ENCODE measurements at places on chromosomes 5 and 9.

GRCh38 chr5:17118631-17119030, 98.8 kb upstream of the BASP1 start:
- DNase-seq = peak; percentile 25

GRCh38 chr5:21806271-21806670, 1046.9 kb downstream of the CDH12 start:
- no peak for DNase-seq

- DNase-seq = no peak
Measured at GRCh38 chr9:74557571-74557970, 60.4 kb downstream of the RORB start.

GRCh38 chr5:59516161-59516560, 377.4 kb downstream of the PDE4D start:
- no peak for DNase-seq

GRCh38 chr5:138960145-138960692, 85.1 kb upstream of the LRRTM2 start:
- no peak for DNase-seq

DNA sequence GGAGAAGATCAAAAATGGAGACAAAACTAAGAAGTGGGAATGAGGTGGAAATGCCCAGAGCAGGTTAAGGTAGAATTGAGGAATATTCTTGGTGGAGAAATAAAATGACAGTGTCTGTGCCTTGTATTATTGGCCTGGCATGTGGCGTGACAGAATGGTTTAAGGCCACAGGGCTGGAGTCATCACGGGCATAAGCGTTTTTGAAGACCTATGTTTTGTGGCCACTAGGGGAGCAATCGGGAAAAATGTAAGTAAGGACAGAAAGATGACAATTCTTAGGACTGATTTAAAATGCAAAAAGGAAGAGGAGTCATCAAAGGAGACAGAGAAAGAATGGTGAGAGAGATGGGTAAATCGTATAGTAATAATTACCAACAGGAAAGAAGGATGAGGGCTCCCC, 72.2 kb upstream of the EPB41L4A start:
- DNase-seq = no peak

DNA sequence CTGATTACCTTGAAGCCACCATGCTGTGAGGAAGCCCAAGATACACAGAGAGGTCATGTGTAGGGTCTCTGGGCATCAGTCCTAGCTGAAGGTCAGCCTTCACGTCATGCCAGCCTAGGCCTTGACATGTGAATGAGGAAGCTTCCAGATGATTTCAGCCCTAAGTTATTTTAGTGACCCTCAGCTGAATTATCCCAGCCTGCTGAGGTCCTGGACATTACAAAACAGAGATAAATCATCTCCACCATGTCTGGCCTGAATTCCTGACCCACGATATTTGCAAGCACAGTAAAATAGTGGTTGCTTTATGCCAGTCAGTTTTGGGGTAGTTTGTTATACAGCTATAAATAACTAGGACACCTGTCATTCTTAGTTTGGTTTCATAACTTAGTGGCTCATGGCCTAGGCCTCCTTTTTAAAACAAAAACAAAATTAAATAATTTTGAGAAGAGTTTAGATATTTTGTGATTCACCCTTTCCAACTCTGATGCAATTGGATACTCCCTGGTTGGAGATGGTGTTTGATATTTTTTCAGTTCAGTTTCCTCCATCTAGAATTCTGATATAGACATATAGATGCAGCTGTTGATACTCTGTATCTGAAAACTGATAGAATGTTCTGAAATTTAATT, 571.3 kb upstream of the CLINT1 start:
- DNase-seq = no peak

DNA sequence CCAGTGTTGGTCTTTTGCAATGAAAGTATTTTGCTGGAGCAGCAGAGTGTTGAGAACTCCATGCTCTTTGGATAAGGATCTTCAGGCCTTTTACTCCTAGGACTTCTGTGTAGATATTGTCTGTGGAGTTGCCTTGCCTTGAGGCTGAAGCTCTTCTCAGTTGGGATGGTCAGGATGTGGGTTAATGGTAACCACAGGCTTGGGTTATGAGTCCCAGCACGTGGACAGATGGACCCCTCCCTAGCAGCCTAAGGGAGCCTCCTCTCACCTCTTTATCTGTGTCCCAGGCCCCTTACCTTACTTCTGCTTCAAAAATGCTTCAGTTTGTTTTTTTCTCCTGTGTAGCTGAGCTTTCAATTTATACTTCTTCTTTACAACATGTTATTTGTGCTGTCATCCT, 109.9 kb downstream of the MEGF10 start:
- no peak for DNase-seq

DNA sequence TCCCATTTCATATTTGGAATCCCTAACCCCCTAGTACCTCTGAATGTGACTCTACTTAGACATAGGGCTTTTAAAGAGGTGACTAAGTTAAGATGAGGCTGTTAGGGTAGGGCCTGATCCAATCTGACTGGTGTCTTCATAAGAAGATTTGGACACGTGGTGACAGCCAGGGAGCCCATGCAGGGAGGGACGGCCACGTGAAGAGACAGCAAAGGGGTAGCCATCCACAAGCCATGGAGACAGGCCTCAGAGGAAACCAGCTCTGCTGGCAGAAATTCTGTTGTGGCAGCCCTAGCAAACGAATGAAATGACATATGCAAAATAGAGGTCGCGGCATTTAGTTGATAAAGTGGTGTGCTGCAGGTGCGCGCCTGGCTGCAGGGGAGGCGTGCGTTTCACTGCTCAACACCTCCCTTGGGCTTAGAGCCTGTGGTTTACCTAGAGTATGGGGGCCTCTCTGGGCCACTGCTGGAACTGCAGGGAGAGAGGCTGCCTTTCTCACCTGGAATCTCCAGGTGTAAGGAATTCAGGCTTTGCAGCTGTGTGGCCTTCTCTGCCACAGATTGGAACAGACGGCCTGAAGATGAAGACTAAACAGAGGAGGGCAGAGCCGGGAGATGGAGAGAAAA, 7.1 kb upstream of the AFAP1L1 start:
- peak; percentile 53 for DNase-seq

- DNase-seq = no peak
Measured at GRCh38 chr5:68894673-68895072, 199.1 kb upstream of the SLC30A5 start.

Measured in stimulated activated CD8-positive, alpha-beta memory T cell treated with anti-CD3 and anti-CD28 coated beads, Interleukin-4, amount 100 ng/mL, for 48 hours (primary cell).